ENCODE measurements at places on chromosomes 7 and 10. TPM values are rescaled to one million over a fixed set of nuclear protein-coding genes. Genes with fewer than 3 reads are reported as not detected.
A peak's percentile ranks its signal among the peaks of the same experiment; 100 is the strongest.

GRCh38 chr7:121039994-121040393 lies 51.5 kb downstream of the CPED1 start:
- no peak for DNase-seq

The GPR37 gene
- 4.3 TPM for total RNA-seq

DNA sequence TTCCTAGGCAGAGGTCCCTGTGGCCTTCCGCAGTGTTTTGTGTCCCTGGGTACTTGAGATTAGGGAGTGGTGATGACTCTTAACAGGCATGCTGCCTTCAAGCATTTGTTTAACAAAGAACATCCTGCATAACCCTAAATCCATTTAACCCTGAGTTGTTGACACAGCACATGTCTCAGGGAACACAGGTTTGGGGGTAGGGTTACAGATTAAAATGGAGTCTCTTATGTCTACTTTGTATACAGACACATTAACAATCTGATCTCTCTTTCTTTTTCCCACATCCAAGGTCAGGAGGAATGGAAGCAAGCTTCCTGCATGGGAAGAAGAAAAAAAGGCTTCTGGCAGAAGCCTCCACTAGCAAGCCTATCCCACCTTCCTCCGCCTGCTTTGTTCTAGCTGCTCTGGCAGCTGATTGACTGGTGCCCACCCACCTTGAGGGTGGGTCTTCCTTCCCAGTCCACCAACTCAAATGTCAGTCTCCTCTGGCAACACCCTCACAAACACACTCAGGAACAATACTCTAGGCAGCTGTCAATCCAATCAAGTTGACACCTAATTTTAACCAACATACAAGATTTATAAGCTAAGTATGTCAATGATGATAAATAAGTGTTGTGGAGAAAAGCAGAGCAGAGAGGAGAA lies 176.5 kb upstream of the CCZ1B start:
- DNase-seq, result no peak

DNA sequence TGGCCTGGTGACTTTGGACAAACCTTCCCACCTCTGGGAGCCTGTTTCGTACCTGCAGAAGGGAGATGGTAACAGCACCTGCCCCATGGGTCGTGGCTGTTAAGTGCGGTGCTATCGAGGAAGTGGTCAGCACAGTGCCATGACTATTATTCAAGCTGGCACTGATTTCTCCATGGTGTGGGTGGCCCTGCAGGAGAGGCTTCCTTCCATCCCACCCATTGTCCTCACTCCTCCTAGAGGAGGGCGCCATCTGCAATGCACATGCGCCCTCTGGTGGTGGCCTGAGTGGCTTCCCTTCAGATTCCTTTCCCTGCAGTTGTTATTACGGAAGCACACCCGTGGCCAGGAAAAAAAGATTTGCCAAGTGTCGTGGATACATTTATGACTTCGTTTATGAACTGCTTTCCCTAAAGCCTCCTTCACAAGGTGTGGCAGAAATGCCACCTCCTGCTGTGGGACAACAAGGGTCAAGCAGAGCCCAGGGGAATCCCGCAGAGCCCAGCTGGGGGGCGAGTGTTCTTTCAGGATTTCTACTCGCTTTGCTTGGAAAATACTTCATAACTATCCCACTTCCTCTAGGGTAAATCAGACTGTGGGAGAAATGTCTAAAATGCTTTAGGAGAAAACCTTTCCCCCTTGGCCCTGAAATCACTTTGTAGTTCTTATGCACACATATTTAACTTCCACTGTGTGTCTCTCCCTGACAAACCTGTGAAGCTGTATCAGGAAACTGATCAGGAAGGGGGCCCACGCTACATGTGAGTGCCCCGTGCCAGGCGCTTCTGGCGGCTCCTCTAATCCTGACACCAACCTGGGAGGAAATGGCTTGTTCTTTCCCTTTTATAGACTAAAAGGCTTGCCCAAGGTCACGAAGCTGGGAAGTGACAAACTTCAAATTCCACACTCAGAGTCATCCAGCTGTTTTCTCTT lies 98.0 kb upstream of the ANLN start:
- peak; percentile 88 for DNase-seq

GRCh38 chr7:123643495-123644441 lies 11.9 kb upstream of the LMOD2 start:
- DNase-seq, result no peak

GRCh38 chr10:99775850-99776249 lies 6.6 kb upstream of the ABCC2 start:
- DNase-seq, result no peak
